Activated CD4-positive, alpha-beta memory T cell treated with anti-CD3 and anti-CD28 coated beads, Interleukin-2, amount 10 ng/mL, durations not matched to agents 7 days and 5 days (primary cell): ENCODE measurements at places on chromosomes 6 and 20. TPM values are rescaled to one million over a fixed set of nuclear protein-coding genes. Genes with fewer than 3 reads are reported as not detected.
A peak's percentile ranks its signal among the peaks of the same experiment; 100 is the strongest.

GRCh38 chr6:149483334-149483725 is 1.5 kb downstream of the ZC3H12D start:
- peak overlapping the region; percentile 96 for H3K27ac ChIP-seq
- no peaks in the 10 kb centered on the region for H3K27me3 ChIP-seq
- no peak for DNase-seq

The TRIM10 gene
- 0.08 TPM for total RNA-seq

- H3K36me3 ChIP-seq = no peaks in the 10 kb centered on the region
- no peak overlapping the region for H3K4me3 ChIP-seq
- H3K27ac ChIP-seq = no peak overlapping the region
- DNase-seq = no peak
These were observed 393.1 kb downstream of the SMOC2 start for GRCh38 chr6:168834042-168834587.

- no peak for DNase-seq
- peaks cover 1% of the 10 kb centered on the region for H3K27me3 ChIP-seq
- H3K27ac ChIP-seq = no peak overlapping the region
- H3K4me3 ChIP-seq = no peak overlapping the region
- H3K4me1 ChIP-seq = no peaks in the 10 kb centered on the region
- no peaks in the 10 kb centered on the region for H3K36me3 ChIP-seq
These were observed 99.8 kb upstream of the B3GAT2 start for GRCh38 chr6:71056656-71057055.

The KHDC1 gene
- total RNA-seq = 8.5 TPM

The SYCP2 gene
- 5.4 TPM for total RNA-seq

The STK4 gene
- 204 TPM for total RNA-seq

DNA sequence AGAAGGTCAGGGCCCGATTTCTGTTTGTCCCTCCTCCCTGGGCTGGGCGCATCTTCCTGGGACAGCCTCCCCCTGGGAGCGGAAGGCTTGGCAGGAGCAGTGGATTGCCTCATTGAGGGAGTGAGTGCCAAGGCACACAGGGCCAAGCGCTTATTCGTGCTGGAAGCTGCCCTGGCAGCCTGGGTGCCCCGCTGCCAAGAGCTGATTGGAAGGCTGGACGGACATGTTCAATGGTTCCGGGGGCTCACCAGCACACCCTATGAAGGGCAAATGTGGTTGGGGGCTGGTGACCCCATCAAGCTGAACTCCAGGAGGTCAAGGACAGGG is 10.3 kb upstream of the ZNF831 start:
- no peak overlapping the region for H3K27ac ChIP-seq
- DNase-seq = no peak
- H3K27me3 ChIP-seq = peaks cover 4% of the 10 kb centered on the region
- H3K4me3 ChIP-seq = no peak overlapping the region
- peaks cover 71% of the 10 kb centered on the region for H3K4me1 ChIP-seq
- peaks cover 8% of the 10 kb centered on the region for H3K36me3 ChIP-seq
